ENCODE measurements at places on chromosomes 1 and 21.

DNA sequence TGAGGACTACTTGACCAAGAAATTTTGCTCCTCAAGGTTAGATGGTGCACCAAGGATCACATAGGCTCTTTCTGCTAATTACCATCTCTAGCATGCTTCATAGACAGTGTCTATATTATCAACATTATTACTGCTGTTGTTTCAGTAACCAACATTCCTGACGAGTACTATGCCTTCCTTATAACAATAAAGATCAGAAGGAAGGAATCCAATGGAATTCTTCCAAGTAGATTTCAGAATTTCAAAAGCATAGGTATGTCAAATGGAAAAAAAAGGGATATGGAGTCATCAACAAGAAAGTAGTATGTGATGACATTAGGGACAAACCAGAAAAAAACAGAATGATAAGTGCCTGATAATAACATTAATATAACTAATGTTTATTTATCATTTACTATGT, 39.6 kb upstream of the LPGAT1 start:
- no peaks in the 10 kb centered on the region for H3K27me3 ChIP-seq
- no peaks in the 10 kb centered on the region for H3K36me3 ChIP-seq
- H3K4me3 ChIP-seq = no peak overlapping the region
- H3K4me1 ChIP-seq = no peaks in the 10 kb centered on the region
- DNase-seq = no peak

DNA sequence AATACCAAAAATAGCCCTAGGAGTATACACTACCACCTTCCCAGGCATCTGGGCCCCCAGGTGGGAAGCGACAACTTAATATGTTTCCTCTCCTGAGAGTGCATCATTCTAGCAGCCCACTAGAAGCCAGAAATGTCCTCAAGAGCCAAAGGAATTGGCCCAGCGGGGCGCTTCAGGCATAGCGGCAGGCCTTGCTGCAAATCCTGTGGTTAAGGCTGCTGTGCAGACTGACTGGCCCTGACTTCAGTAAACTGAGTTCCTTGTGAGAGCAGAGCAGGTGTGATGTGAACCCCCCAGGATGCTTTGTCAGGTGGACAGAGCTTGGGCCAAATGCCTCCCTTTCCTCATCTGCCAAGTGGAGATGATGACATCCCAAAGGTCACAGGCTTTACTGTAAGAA, 29.7 kb upstream of the LDLRAP1 start:
- H3K4me3 ChIP-seq = no peak overlapping the region
- no peak overlapping the region for H3K27ac ChIP-seq
- H3K36me3 ChIP-seq = no peaks in the 10 kb centered on the region
- no peaks in the 10 kb centered on the region for H3K4me1 ChIP-seq

DNA sequence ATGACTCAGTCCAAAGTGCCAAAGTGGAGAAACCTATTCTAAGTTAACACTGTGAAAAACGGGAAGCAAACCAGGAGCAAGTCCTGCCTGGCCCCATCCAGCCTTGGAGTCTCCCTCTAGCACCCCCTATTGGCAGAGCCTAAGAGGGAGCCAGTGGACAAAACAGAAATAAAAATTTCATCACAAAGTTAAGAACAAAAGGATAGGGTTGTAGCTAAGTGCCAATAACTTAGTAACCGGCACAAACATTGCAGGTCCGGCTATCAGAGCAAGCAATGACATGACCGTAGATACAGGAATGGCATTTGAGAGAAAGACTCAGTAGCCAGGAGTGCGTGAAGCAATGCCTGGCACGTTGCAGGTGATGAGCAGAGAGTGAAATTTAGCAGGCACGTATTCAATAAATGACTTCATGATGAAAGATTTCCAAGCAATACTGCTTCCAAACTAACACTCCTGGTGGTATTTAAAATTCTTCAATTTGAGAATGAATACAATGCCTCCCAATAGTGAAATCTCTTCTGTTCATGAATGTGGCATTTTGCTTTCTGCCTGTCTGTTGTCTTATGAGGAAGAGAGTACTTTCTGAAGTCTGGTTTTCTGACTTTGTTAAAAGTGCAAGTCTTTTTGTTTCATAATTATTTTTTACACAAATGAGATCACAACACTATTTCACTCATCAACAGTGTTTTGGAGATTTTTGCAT, 391.0 kb downstream of the OMA1 start:
- H3K27me3 ChIP-seq = no peaks in the 10 kb centered on the region
- no peak overlapping the region for H3K27ac ChIP-seq
- no peaks in the 10 kb centered on the region for H3K36me3 ChIP-seq
- no peak overlapping the region for H3K4me3 ChIP-seq
- no peaks in the 10 kb centered on the region for H3K4me1 ChIP-seq
- no peak for DNase-seq

GRCh38 chr21:15229390-15229789, 164.6 kb upstream of the NRIP1 start:
- H3K4me3 ChIP-seq = no peak overlapping the region
- H3K4me1 ChIP-seq = no peaks in the 10 kb centered on the region
- H3K27ac ChIP-seq = no peak overlapping the region
- no peak for DNase-seq

DNA sequence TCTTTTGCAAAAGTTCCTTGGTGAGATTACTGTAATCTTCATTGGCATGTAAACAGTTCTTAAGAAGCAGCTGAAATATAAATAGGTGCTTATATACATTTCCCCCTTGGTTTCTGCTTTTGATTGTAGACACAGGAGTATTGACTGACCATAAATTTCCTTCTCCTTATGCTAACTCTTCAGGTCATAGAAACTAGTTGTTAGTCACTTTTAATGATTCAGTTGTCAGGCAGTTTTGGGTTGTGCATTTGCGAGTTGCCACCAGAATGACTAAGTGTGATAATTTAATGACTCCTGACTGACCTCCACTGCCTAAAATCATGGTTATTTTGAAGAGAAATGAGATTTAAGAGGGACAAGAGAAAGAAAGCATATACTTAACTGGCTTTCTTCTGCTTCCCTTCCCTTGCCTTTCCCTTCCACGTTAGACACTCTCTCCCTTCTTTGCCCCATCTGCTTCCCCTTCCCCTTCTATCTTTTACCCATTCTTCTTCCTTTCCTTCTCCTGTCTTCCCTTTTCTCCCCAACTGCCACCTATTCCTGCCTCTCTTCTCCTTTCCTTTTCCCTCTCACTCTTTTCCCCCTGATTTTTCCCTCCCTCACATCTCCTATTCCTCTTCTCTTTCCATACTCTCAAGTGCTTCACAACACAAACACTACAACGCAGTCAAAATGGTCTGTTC, 12.3 kb downstream of the ZMPSTE24 start:
- H3K4me1 ChIP-seq = no peaks in the 10 kb centered on the region
- no peaks in the 10 kb centered on the region for H3K27me3 ChIP-seq
- no peak for DNase-seq
- H3K4me3 ChIP-seq = no peak overlapping the region

- DNase-seq = no peak
- peak overlapping the region; percentile 48 for H3K4me3 ChIP-seq
- H3K36me3 ChIP-seq = no peaks in the 10 kb centered on the region
- peaks cover 7% of the 10 kb centered on the region for H3K4me1 ChIP-seq
- H3K27me3 ChIP-seq = no peaks in the 10 kb centered on the region
These were observed 1.4 kb downstream of the MACF1 start for GRCh38 chr1:39205781-39206464.

GRCh38 chr1:37479255-37480124, 5.1 kb downstream of the ZC3H12A start:
- no peaks in the 10 kb centered on the region for H3K27me3 ChIP-seq
- no peaks in the 10 kb centered on the region for H3K36me3 ChIP-seq
- peak; percentile 73 for DNase-seq
- peaks cover 36% of the 10 kb centered on the region for H3K4me1 ChIP-seq
- H3K4me3 ChIP-seq = peak overlapping the region; percentile 5

- DNase-seq = peak; percentile 37
- no peaks in the 10 kb centered on the region for H3K27me3 ChIP-seq
- H3K36me3 ChIP-seq = no peaks in the 10 kb centered on the region
- peaks cover 2% of the 10 kb centered on the region for H3K4me1 ChIP-seq
- H3K27ac ChIP-seq = peak overlapping the region; percentile 86
- H3K4me3 ChIP-seq = peak overlapping the region; percentile 97
These were observed 1.0 kb upstream of the DCAF6 start for GRCh38 chr1:167935216-167936067.

DNA sequence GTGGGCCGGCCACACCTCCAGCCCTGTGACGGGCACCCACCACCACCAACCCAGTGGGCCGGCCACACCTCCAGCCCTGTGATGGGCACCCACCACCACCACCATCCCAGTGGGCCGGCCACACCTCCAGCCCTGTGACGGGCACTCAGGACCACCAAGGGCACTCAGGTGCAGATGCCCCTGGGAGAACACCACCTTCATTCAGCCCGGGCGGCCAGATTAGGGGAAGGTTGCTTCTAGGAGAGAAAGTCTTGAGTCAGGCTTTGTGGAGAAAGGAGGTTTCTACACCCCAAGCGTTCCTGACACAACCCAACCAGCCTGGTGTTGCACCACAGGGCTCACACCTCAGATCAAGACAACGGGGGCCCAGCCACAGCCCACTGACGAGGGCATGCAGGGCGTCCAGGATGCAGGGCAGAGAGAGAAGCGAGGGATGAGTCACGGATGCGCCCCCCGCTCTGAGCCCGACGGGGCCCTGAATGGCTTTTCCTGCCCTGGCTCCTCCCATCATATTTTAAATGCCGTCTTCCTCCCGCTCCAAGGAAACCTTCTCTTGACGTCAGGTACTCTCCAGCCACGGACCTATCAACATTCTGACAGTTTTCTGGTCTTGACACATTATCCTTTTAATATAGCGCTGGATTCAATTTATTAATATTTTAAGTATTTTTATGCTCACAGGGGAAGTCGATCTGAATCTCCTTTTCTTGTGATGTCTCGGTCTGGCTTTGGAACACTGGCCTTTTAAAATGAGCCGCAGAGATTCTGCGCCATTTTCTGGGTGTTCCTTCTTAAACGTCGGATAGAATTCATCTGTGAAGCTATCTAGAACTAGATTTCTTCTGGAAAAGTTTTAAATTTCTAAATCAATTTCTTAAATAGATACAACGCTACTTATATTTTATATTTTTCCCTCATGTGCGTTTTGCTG, 631 bp upstream of the SPATC1L start:
- H3K27me3 ChIP-seq = no peaks in the 10 kb centered on the region
- H3K36me3 ChIP-seq = no peaks in the 10 kb centered on the region
- peaks cover 7% of the 10 kb centered on the region for H3K4me1 ChIP-seq
- H3K27ac ChIP-seq = peak overlapping the region; percentile 85
- peak overlapping the region; percentile 40 for H3K4me3 ChIP-seq

- peak overlapping the region; percentile 24 for H3K27ac ChIP-seq
- H3K4me3 ChIP-seq = no peak overlapping the region
- no peaks in the 10 kb centered on the region for H3K27me3 ChIP-seq
- peaks cover 8% of the 10 kb centered on the region for H3K4me1 ChIP-seq
These were observed 7.2 kb downstream of the VANGL1 start for GRCh38 chr1:115648717-115649691.

DNA sequence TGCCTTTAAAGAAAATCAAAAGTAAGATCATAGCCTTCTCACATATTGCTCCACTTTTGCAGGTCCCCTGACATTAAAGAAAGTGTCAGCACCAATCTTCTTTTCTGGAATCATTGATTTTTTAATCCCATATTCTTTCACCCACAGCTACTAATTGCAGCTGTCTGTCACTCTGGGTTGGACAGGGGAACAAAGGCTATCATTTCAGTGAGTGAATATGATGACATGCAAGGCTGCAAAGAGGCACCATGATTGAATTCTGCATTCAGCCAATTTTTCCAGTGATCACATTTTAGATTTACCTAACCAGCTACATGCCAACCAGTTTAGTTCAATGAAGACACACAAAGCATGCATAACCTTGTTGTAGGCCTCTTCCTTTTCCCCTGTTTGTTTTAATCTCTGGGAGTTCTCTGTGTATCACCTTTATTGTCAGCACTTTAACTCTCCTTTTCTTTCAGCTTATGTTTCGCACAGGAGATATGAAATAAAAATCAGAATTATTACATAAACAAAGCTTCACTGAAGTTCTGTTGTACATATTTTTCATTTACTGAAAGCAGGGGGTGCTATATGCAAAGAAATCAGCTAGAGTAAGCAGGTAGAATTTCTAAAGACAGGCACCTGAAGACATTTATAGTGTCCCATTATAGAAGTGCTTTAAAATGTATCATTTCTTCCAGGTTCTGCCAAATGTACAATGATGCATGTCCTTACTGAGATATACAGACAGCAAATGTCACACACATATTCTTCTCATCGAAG, 584.8 kb downstream of the PLA2G4A start:
- no peak overlapping the region for H3K4me3 ChIP-seq
- no peaks in the 10 kb centered on the region for H3K36me3 ChIP-seq
- H3K27ac ChIP-seq = no peak overlapping the region
- H3K4me1 ChIP-seq = peaks cover 1% of the 10 kb centered on the region

DNA sequence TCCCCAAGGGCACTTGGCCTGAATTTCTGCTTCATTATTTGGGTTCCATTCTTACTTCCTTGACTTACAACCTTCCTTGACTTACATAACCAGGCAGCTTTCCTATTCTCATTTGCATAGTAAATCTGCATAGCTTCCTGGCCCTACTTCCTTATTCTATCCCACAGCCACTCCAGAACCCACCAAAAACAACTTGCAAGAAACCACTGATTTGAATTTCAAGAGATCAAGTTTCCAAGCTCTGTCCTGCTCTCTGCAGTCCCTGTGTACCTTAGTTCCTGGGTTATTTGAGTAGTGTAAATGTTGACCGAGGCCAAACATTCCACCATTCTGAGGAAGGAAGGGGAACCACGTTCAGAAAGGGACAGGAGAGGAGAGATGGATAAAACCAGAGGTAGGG, 603.3 kb downstream of the PTPRC start:
- H3K4me3 ChIP-seq = no peak overlapping the region
- H3K27ac ChIP-seq = no peak overlapping the region
- H3K36me3 ChIP-seq = no peaks in the 10 kb centered on the region

DNA sequence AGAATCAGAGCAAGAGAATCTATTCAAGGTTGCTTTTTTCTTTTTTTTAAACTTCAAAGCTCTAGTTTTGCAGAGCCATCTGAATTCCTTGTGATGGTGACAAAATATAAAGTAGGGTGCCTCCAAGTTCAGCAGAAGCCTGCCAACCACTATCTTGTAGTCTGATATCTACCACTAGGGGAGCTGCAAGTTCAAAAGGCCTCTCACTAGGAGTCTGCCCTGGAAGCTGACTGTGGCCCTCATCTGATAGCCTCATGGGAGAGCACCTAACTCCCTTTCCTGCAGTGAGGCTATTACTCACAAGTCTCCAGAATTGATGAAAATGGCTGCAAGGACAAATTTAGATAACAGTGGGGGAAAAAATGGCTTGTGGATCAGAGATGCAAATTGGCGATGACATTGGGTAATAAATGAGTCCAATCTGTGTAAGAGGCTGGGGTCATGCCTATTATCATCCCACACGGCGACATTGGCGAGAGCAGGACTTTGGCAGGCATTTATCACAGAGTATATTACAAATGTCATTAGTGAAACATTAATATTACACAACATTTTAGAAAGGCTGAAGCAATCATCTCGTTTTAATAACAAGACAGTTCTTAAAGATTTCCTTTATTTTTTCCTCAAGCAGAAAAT, 10.7 kb upstream of the ZP4 start:
- DNase-seq = no peak
- no peaks in the 10 kb centered on the region for H3K27me3 ChIP-seq
- no peak overlapping the region for H3K4me3 ChIP-seq
- H3K36me3 ChIP-seq = no peaks in the 10 kb centered on the region

All from ovary (tissue), 10 donors.